Activated B cell treated with CpG ODN at 0.5 μM for 24 hours (primary cell): ENCODE measurements at places on chromosomes 1 and 21. TPM values are rescaled to one million over a fixed set of nuclear protein-coding genes. Genes with fewer than 3 reads are reported as not detected.

The OR10X1 gene
- not detected in 2 replicates for total RNA-seq

The IL10 gene
- 2.8 and 3.4 TPM in 2 replicates for total RNA-seq

The RNF223 gene
- not detected in 2 replicates for total RNA-seq

The CD53 gene
- 491 and 522 TPM in 2 replicates for total RNA-seq

The NBPF10 gene
- total RNA-seq = 6.8 and 7.3 TPM in 2 replicates

The PTPN22 gene
- 25.5 and 26.1 TPM in 2 replicates for total RNA-seq

The NBPF15 gene
- 48.8 and 62.9 TPM in 2 replicates for total RNA-seq

The PHTF1 gene
- total RNA-seq = 19.2 and 25.0 TPM in 2 replicates

The C4BPA gene
- total RNA-seq = not detected in 2 replicates

The ILDR2 gene
- total RNA-seq = 1.00 and 1.2 TPM in 2 replicates

The SPRR1A gene
- not detected in 2 replicates for total RNA-seq

The LYPLA2 gene
- 75.8 and 81.6 TPM in 2 replicates for total RNA-seq

The SDC3 gene
- 0.71 and 0.81 TPM in 2 replicates for total RNA-seq

The CNN3 gene
- total RNA-seq = 6.2 and 11.8 TPM in 2 replicates

GRCh38 chr1:18922319-18922726 lies 20.0 kb upstream of the ALDH4A1 start:
- no peak for DNase-seq

DNA sequence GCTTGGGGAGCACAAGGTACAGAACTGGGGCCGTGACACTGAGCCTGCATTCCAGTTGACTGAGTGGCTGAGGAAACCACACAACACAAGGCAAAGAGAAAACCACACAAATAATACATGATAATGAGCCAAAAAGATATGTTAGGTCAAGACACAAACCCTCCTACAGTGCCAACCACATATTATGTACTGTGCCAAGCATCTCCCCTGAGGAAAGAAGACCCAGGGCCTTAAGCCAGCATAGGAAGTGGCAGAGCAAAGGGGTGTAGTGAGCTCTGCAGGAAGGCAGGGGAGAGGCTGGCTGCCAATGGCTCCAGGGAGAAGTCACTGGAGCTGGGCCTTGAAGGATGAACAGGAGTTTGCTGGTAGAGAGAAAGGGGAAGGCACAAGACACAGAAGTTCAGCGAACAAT lies 28.2 kb downstream of the CTNNBIP1 start:
- no peak for DNase-seq

GRCh38 chr1:42730988-42731387 lies 9.0 kb downstream of the CLDN19 start:
- no peak for DNase-seq

GRCh38 chr1:54173681-54174080 lies 20.9 kb upstream of the CDCP2 start:
- DNase-seq = no peak

DNA sequence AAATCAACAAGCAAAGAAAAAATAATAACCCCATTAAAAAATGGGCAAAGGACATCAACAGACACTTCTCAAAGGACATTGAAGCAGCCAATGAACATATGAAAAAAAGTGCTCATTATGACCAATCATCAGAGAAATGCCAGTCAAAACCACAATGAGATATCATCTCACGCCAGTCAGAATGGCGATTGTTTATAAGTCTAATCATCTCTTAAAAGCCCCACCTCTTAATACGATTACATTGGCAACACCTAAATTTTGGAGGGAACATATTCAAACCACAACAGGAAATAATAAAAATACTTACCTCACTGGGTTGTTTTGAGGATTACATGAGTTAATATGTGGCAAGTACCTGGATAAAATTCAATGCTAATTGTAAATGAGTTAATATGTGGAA lies 57.1 kb upstream of the PLPPR4 start:
- DNase-seq = no peak

GRCh38 chr1:33818071-33818470 lies 45.8 kb upstream of the HMGB4 start:
- no peak for DNase-seq

DNA sequence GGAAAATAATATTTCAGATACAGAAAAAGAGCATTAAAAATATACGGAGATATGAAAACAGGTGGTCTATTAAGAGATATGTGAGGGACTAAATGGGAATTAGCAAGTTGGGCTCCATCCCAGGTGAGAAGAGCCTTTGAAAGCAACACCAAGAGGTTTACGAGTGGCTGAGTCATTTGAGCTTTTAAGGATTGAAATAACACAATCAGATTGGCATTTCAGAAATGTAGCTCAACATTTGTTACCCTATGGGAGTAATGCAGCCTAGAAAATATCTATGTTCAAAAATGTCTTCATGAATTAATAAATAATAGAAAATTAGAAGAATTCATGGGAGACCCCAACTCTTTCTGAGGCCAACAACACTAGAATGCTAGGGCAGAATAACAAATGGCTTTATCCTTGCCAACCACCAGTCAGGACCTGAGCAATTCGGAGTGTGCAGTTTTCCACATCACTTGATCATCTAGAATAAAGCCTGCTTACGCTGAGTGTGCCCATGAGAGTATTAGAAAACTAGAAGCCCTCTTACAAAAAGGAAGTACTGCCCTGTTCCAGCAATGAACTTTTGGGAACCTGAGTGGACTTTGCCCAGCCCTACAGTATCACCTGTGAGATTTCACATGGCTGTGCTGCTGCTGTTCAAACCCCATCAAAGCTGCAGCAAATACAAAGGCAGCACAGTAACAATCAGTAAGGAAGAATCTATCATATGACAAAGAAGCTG lies 538.0 kb upstream of the CAMK1G start:
- DNase-seq = no peak

- no peak for DNase-seq
Measured at GRCh38 chr1:27519331-27520258, 29.6 kb upstream of the WASF2 start.

DNA sequence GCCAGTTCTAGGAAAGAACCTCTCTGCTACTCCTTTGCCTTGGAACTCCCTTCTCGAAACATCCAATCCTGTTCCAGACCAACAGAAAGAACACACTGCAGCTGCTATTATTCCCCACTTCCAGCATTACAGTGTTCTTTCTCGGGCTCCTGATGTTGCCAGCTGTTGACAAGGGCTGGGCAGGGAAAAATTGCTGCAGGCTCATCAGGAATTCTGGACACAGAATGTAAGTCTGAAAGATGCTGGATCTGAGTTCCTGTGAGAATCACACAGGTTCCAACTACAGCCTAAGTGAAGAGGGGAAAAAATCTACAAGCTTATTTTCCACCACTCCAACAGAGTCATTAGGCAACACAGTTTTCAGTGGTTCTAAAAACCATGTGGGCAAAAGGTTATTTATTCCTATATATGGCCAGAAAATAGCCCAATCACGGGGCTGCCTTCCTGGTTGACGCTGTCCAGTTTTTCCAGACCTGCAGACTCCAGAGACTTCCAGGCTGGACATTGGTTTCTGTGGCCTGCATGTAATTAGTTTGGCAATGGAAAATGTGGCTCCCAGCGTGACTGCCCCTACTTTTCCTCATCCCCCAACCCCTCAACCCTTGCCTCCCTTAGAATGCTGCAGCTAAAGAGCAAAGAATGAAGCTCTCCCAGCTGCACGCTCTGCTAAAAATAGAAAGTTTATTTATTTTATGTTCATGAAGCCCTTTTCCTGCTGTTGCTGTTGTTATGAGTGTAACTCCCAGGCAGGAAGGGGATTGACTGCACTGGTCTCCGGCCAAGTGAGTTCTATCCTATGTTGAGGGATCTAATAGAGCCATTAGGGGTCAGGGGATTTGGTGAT lies 8.3 kb upstream of the KIAA0040 start:
- DNase-seq = no peak

- no peak for DNase-seq
Measured at GRCh38 chr1:98991127-98992012, 13.3 kb downstream of the PLPPR5 start.

DNA sequence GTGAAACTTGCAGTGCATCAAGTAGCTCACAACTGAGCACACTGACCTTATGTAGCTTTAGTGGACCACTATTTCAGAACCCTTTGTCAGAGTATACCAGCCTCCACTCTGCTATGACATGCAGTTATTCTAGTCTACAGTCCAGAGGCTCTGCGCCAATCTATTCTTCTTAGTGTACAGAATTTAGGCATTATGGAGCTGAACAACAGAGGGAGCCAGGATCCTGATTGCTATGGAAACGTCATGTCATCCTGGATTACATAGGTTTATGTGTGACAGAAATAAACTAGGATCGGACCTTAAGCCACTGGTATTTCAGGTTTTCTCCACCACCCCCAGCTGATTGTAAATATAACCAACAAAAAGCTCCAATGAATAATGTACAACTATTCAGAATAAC lies 48.1 kb upstream of the EEIG2 start:
- DNase-seq = no peak

GRCh38 chr1:219367496-219367895 lies 193.8 kb downstream of the LYPLAL1 start:
- no peak for DNase-seq

GRCh38 chr1:61452176-61453035 lies 272.5 kb downstream of the TM2D1 start:
- DNase-seq = no peak

GRCh38 chr1:116554924-116555323 lies 15.9 kb downstream of the CD58 start:
- DNase-seq = no peak

DNA sequence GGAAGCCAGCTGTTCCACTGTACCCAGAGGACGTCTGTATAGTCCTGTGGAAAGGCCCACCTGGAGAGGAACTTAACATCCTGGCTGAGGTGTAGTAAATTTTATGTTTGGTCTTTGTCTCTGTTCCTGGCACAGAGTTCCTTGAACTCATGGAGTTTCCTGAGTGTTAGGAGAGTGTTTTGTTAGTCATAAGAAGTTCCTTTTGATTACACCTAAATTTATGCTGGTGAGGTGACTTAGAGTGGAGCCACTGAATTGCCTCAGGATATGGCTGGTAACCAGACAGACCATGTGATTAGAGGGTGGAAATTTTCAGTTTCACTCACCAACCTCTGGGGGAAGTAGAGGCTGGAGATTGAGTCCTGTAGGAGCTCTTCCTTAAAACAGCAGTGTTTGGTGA lies 57.9 kb downstream of the RASAL2 start:
- no peak for DNase-seq

GRCh38 chr1:220754212-220754917 lies 6.2 kb downstream of the MTARC2 start:
- no peak for DNase-seq

GRCh38 chr21:32525282-32525681 lies 60.0 kb downstream of the TCP10L start:
- DNase-seq = no peak

- DNase-seq = no peak
Measured at GRCh38 chr1:5861871-5862825, 130.1 kb downstream of the NPHP4 start.

- no peak for DNase-seq
Measured at GRCh38 chr1:9338397-9339246, 45.9 kb downstream of the SPSB1 start.
